ENCODE measurements at places on chromosomes 12 and 14.

DNA sequence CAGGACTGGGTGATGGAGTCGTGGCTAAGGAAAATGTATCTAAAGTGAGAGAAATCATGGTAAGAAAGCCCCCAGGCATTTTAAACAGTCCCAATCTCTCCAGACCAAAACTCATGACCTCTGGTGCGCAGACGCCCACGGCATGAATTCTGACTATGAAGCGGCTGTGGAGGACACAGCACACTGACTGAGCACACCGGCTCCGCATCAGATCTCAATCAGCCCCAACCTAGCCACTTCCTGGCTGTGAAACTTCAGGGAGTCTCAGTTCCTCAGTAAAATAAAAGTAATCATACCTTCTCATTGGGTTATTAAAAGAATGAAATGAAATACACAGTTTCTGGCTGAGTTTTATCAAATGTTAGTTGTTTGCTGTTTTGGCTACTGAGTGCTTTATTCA, 38.7 kb downstream of the SETD3 start:
- DNase-seq: no peak

DNA sequence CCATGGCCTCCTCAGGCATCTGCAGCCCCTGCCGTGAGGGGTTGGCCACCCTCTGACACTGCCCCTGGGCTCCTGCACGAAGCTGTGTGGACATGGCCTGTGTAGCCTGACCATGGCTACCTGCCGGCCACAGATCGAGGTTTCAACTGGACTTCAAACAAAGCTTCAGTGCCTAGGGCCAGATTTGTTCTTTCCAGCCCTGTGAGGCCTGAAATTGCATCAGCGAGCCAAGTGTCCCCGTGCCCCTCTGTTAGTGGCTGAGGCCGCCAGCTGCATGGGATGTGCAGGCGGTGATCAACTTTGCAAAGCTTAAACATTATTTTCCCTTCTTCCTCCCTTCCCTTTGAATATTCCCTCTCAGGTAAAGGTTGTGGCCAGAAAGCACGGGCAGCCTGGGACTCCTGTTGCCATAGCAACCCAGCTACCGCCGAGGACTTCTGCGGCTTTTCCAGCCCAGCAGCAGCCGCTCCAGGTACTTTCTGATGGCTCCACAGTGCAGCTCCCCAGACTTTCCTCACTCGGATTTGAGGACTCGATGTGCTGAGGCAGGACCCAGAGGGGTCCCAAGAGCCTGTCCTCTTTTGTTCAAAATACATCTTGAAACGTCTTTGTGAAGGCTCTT, 35.8 kb downstream of the DDX51 start:
- DNase-seq: no peak

DNA sequence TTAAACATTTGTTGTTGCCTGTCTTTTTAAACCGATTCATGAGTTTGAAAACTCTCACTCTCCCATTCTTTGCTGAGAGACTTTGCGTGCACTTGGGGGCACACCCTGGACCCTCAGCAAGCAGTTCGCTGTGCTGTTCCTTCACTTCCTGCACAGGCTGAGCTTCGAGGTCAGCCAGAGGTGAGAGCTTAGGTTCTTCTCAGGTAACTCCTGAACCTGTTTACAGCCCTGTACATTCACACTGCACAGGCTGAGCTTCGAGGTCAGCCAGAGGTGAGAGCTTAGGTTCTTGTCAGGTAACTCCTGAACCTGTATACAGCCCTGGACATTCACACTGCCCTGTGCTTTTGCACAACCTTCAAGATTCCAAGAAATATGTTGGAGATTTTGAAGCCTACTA, 9.8 kb upstream of the CLECL1 start:
- no peak for DNase-seq

DNA sequence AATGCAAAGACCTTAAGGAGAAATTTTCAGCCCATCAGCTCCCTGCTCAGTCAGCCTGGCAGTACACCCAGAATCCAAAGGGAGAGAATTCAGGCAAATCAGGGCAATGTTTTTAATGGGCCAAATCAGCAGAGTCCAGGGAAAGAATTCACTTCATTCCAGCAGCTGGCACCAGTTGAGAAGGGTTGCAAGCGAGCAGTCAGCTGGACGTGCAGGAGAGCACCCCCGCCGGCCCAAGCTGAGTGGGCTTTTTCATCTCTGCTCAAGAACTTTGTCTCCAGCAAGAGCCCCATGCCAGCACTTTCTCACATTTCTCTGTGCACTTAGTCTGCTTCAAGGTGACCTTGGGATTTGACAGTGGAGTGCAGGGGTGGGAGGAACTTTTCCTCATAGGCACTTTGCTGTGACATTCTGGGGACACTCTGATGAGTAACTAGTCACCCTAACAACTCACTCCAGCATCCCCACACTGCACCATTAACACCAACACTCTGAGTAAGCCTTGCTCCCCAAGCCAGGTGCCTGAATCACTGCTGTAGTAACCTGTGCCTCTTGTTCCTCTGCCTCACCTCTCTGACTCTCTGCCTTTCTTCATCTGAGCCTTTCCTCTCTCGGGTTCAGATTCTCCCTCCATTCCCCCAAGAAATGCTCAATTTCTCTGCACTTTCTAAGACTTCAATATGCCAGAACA, 2.2 kb downstream of the ENDOU start:
- no peak for DNase-seq

- no peak for DNase-seq
Observed at GRCh38 chr14:99686557-99687283, 2.6 kb downstream of the CYP46A1 start.

DNA sequence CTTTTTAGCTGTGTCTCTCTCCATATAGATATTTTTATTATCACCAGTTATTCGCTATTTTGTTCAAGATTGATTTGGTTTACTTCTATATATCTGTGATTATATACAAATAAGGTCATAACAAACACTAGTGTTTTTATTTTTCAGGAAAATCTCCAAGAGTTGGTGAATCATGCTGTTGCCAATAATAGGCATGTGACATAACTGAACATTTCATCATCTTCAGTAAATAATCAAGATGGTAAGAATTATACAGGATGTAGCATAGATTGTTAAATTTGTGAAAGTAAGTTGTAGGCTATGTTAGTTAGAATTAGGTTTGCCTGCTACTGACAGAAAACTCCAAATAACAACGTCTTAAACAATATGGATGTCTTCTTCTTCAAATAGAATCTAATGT, 240.9 kb upstream of the PDE3A start:
- DNase-seq: no peak

DNA sequence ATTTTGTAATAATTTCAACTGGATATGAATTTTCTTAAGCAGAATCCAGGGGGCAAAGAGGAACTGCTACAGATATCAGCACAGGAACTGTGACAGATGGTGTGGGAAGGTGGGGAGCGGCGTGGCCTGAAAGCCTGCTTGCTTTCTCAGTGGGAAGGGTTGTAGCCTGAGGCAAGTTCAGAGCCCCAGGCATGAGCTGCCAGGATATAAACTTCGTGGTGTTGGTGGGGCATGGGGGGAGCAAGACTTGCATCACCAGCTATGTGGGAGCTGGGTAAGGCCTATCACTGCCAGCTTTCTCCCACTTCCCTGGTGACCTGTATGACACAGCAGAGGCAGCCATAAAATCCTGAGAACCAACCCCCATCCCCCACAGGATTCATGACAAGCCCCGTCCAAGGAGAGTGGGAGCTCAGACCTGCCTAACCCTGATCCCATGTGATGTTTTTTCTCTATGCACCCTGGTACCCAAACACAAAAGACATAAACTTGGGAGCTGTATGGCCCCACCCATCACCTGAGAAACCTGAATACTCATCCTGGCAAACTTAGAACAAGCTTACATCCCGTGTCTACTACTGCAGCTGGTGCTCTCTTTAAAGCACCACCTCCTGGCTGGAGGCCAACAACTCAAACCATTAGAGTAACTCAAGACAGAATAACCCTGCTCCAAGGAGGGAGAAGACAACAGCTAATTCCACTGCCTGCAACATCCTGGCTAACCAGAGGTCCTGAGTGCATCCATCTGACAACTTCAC, 16.5 kb downstream of the CLEC1A start:
- DNase-seq: no peak

DNA sequence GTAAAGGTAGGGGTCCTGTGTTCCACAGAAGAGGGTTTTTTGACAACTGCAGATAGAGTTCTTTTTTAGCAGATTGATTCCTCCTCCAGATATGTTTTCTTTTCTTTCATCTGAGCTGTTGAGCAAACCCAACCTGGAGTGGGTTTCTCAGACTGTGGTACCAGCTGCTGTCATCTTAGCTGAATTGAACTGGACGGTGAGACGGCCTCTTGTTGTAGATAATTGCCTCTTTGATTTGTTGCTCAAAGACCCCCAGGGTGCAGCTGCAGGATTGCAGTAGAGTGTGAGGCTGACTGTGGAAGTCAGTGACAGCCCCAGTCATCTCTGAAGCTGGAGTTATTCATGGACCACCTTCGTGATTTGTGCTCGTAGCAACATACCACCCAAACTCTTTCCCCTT, 317.7 kb downstream of the AACS start:
- DNase-seq: no peak

- no peak for DNase-seq
Observed at GRCh38 chr12:25500651-25501050, 52.4 kb downstream of the LMNTD1 start.

DNA sequence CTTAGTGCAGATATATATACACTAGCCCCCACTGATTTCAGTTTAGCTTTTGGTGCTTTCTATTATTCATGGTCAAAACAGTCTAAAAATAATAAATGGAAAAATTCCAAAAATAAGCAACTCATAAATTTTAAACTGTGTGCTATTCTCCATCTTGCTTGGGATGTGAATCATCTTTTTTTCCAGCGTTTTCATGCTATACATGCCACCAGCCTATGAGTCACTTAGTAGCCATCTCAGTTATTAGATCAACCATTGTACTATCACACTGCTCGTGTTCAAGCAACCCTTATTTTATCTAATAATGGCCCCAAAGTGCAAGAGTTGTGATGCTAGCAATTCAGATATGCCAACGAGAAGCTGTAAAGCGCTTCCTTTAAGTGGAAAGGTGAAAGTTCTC, 73.9 kb upstream of the KRR1 start:
- DNase-seq: no peak

DNA sequence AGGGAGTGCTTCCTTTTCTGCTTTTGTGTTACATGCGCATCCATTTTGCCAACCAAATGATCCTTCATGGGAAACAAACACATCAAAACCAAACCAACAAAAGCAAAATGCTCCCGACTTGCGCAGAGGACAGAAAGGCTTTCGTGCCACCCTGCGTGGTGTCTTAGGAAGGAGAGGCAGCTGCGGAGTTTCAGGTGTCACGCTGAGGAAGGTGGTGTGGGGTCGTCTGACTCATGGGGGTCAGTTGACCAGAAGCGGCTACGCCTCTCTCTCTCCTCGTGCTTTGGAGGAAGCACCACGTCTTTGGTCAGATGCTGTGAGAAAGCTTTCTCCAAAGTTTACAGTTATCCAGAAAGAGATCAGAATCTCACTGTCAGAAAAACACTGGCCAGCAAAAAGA, 7.9 kb downstream of the EMP1 start:
- DNase-seq: no peak

DNA sequence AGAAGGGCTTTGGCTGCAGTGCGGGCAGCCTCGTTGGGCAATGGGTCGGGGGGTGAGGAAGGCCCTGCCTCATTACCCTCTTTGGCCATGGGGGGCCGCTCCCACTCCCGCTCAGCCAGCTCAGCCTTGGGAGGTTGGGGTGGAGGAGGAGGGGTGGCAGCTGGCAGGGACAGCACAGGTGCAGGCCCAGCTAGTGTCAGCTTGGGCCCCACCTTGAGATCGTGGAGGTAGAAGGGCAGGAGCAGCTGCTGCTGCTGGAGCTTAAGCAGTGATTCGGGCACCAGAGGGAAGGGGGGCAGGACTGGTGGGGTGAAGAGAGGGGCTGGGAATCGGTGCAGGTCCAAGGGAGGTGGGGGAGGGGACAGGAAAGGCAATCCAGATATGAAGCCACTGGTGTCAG, 26.0 kb downstream of the ZFHX2 start:
- no peak for DNase-seq

DNA sequence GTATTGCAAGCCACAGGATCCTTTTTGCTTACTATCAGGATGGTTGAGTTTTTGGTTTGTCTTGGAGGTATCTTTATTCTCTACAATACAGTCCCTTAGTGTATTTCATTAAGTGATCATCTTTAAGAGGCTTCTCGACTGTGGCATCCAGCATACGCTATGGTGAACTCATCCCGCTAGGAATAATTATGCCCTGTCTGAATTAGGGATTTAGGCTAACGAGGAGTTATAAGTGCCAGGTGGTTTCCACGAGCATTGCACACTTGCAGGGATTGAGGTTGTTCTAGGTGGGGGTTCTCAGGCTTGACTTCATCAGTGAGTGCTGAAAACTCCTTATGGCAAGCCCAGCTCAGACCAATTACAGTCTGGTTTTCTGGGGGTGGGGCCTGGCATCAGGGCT, 37.2 kb upstream of the RBM19 start:
- no peak for DNase-seq

GRCh38 chr14:85401384-85401783, 128.6 kb upstream of the FLRT2 start:
- DNase-seq: no peak

GRCh38 chr12:11877869-11878780, 192.6 kb upstream of the BCL2L14 start:
- no peak for DNase-seq

- DNase-seq: no peak
Observed at GRCh38 chr14:68692916-68693771, 99.7 kb downstream of the ZFP36L1 start.

DNA sequence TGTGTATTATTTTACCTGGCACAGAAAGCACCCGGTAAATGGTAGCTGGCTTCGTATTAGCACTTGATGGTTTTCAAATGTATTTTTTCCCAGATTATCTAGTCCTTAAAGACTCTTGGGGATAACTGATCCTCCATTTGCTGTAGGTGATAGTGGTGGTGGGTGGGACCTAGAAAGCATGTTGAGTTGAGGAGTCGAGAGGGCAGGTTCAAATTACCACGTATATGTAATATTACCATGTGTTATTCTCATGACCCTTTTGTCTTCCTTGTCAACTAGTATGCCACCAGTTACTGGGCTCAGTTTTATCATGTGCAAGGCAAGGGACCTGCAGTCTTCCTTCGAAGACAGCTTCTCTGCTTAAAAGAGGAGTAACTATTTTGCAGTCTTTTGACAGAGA, 1.8 kb downstream of the GLRX5 start:
- no peak for DNase-seq

DNA sequence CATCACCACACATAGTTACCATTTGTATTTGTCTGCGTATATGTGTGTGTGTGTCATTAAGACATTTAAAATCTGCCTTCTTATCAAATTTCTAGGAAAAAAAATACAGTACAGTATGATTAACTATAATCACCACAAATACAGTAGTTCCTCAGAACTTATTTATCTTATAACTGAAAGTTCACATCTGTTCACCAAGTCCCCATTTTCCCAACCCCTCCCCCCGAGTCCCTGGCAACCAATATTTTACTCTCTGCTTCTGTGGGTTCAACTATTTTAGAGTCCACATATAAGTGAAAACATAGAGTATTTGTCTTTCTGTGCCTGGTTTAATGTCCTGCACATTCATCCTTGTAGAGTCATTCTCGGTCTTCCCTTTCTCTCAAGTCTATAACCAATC, 12.3 kb downstream of the CAPS2 start:
- no peak for DNase-seq

DNA sequence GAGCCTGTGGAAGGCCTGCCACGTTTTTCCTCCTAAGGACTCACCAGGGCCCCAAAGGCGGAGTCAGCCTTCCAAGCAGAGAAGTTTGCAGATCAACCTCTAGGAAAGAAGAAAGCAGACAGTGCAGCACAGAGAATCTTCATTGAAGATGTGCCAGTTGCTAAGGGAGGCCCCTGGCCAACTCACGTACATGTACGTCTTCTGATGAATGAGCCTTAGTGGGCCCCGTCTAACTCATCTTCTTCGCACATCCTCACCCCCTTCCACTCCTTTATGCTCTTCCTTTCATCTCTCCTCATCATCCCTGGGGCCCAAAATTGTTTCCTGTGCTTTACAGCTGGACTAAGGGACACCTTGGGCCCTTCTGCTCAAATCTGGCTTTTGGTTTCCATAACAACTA, 703.0 kb upstream of the TBX3 start:
- DNase-seq: no peak

Measured in stimulated activated CD8-positive, alpha-beta memory T cell treated with anti-CD3 and anti-CD28 coated beads, Interleukin-4, amount 100 ng/mL, for 4 hours (primary cell).